ENCODE measurements at places on chromosomes 2 and 18.
A peak's percentile ranks its signal among the peaks of the same experiment; 100 is the strongest.

DNA sequence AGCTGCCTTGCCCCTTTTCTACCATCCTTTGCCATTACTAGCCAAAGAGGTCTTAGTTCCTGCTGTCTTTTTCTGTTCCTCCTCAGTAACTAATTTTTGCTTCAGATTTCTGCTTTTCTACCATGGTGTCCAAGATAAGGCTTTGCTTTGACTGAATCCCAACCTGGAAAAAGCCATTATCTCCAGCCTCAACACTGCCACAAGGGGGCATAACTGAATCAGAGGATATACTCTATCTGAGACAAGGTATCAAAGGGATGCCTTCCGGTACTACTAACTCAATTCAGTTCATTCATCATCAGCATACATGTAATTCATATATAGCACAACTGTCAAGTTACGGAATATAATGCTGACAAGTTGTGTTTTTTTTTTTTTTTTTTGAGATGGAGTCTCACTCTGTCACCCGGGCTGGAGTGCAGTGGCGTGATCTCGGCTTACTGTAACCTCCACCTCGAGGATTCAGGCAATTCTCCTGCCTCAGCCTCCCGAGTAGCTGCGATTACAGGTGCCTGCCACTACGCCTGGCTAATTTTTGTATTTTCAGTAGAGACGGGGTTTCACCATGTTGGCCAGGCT is 11.4 kb downstream of the OSGEPL1 start:
- peak; percentile 23 for DNase-seq

- no peak for DNase-seq
Measured at GRCh38 chr2:143608063-143608423, 478.8 kb downstream of the ARHGAP15 start.

DNA sequence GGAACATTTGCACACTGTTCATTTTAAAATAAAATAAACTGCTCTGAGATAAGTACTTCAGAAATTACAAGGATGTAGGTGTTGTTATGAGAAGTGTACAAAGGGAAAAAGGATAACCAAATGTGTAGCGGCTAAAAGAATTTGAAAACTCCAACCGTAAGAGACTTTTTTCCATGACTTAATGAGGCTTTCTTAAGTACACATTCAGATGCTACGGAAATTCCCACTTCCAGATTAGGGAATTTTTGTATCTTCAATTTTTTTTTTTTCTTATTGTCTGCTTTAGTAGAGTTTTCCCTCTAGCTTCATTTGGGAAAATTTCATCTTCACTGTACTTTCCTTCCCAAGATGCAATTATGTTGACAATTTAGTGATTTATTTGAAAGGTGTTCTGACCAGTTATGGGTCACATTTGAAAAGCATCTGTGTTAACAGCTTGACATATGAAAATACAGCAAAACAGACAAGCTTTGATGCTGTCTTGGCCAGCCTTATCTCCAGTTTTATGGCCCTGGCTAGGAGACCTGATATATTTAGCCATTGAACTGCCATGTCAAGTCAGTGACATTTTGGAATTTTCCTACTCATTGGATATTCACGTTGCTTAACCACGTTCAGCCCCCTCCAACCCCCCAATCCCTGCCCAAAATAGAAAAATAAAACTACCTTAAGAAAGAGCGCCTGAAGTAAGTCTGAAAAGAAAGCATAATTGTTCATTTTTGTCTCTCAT is 105.6 kb downstream of the FEZ2 start:
- no peak for DNase-seq

- no peak for DNase-seq
Measured at GRCh38 chr2:123500346-123500745, 524.7 kb upstream of the CNTNAP5 start.

DNA sequence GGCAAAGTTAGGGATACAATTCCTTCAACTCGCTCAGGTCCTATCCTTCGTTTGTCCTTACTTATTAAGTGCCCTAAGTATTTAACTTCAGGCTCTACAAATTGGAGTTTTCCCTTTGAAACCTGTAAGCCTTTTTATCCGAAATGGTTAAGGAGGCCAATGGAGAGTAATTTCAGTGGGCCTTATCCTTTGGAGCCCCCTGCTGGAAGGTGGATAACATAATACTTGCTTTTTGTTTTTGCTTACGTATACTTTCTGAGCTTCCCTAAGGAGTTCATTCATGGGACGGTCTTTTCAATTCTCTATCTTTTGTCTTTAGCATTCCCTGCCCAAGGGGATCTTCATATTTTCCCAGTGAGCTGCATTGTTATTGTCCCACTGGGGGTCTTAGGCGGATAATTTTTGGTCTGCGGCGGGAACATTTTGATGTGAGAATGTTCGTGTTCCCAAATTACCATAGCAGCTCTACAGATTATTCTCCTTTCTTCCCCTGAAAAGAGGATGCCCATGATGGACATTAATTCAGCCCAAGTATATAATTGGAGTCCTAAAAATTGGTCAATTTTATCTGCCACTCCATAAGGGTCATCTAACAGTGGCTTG is 34.4 kb upstream of the TRAPPC8 start:
- no peak for DNase-seq

GRCh38 chr18:79566771-79567431 is 112.7 kb upstream of the CTDP1 start:
- no peak for DNase-seq

Data from NCI-H2029 (cell line).